ENCODE measurements at places on chromosomes 13 and 19.
A peak's percentile ranks its signal among the peaks of the same experiment; 100 is the strongest.

DNA sequence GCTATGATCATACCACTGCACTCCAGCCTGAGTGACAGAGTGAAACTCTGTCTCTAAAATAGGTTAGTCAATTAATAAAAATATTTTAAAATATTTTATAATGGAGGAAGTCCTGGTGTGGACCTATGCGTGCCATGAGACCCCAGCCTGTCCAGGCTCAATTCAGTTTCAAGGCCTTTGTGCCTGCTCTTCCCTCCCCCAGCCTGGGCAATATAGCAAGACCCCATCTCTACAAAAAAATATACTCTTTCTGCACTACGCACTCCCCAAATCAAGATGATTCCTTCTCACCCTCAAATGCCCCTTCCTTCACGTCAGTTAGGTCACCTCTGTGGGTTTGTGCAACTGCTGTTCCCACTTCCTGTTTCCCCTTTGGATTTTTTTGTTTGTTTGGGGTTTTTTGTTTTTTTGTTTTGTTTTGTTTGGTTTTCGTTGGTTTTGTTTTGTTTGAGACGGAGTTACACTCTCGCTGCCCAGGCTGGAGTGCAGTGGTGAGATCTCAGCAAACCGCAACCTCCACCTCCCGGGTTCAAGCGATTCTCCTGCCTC lies 1.4 kb upstream of the HSH2D start:
- DNase-seq, result no peak

- peak; percentile 79 for DNase-seq
Measured at GRCh38 chr13:98507282-98507797, 69.6 kb downstream of the STK24 start.

DNA sequence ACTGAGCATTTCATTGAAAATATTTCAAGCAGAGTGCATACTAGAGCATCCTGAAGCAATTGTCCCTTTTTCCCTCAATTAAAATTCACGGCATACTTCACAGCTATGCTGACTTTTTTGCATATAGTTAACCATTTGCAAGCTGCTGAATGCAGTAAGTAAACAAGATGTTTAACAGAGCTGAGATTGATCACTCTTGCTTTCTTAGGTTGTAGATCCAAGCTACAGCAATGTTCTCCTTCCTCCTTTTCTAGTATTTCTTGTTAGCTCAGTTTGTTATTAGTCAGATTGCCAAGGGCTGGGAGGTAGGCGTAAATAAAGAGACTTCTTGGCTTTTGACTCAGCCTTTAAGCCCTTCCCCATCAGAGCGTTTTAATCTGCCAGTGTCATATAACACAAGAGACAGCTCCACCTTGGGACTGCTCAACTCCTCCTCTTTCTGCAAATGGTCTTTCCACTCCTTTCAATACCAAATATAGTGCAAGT lies at the start of gene SLITRK6:
Gene SLITRK6, minus strand, starts transcription at position 323 of the 486 bp plus-strand sequence. CDS start 2,911 bp downstream, outside the sequence.
- DNase-seq, result peak; percentile 29

DNA sequence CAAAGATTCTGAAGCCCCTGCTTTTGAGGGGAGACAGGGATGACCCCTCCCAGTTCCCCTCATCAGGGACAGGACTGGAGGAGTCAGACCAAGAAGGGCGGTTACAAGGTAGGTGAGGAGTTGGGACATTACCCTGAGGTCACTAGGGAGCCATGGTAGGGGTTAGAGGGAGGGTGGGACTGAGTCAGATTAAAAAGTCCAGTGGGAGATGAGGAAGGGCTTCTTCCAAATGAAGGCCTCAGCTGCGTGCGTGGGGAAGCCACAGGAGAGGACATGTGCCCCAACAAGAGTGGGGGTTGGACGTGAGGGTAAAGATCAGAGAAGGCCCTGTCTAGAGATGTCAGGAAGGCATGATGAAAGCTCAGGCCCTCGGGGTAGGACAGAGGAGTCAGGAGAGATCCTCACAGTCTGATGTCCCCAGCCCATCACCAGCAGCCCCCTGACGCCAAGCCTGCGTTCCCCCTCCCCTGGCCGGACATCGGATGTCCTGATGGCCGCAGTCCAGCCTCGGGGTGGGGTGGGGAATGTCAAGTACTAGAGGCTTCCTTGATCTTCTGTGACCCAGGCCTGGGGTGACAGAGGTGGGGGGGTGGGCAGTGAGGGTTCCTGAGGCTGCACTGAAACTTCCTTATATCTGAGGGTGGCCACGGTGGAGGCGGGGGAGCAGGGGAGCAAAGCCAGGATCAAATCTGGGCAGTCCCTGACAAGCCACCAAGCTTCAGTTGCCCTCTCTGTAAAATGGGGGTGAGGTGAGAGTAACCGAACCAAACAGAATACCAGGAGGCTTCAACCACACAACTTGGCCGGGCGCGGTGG lies 6.5 kb upstream of the MFSD12 start:
- no peak for DNase-seq

- no peak for DNase-seq
Measured at GRCh38 chr13:35592457-35592856, 116.0 kb upstream of the MAB21L1 start.

- no peak for DNase-seq
Measured at GRCh38 chr13:37561031-37561430, 37.5 kb downstream of the POSTN start.

DNA sequence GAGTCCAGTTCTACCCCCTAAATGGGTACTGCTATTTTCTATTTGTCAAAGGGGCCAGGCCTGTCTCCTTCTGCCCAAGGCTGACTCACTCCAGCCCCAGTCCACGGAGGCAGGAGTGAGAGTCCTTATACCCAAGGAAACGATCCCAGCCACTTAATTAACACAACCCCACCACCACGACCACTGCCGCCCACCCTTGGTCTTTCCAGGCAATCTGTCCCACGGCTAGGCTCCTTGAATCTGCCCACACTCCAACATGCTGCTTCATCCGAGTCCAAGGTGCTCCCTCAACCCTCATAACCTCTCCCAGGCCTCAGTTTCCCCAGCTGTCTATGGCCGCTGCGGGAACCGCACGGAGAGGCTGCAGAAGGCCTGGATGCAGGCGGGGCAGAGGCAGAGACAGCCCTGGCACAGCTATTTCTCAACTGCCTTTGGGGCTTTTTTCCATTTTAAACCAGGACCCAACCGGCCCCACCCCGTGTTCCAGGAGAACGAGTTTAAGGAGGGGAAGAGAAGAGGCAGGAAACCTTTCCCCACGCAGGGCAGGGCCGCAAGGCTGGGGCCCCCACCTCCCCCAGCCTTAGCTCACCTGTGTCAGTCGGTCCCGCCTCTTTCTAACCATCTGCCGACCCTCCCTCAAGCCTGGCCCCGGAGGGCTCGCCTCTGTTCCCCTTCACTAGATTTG lies 746 bp downstream of the RAB3D start:
- DNase-seq, result no peak

DNA sequence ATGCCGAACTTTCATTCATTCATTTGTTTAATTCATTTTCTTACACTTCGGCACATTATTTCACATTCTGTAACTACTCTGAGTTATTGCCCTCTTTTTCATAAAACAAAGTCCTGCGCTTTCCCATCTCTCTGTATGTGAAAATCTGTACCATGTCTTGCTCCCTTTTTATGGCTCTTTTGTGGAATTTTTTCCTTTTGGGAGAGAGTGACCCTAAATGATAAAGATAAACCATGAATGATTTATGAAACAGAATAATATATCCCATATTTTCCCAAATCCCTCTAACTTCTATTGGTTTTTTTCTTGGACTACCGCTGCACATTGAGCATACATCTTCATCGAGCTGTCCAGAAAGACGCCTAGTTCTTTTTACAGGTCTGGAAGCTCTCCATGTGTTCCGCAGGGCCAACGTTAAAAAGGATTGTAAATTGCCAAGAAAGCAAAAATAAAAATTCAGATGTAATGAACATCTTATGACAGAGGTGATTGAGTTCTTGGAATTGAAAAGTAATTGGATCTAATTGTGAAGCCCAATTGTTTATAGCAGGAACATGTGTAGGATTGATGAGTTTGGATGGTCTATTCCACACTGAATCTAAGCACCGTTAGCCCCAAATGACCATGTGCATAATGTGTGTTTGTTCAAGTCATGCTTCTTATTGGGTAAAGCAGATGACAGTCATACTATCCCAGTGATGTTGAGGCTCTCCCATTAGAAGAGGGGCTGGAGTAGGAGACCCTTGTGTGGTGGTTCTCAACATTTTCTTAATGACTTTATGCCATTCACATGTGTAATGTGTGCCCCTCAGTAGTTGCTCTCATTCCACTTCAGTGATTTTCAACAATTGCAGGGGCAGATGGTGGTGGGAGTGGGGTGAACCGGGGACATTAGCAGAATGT lies 378.9 kb downstream of the DLEU7 start:
- no peak for DNase-seq

GRCh38 chr19:2740314-2740656 lies 468 bp upstream of the SLC39A3 start:
- no peak for DNase-seq

GRCh38 chr13:74866101-74866500 lies 615.9 kb downstream of the TBC1D4 start:
- no peak for DNase-seq

- DNase-seq, result no peak
Measured at GRCh38 chr13:101520672-101521071, 68.2 kb downstream of the ITGBL1 start.

DNA sequence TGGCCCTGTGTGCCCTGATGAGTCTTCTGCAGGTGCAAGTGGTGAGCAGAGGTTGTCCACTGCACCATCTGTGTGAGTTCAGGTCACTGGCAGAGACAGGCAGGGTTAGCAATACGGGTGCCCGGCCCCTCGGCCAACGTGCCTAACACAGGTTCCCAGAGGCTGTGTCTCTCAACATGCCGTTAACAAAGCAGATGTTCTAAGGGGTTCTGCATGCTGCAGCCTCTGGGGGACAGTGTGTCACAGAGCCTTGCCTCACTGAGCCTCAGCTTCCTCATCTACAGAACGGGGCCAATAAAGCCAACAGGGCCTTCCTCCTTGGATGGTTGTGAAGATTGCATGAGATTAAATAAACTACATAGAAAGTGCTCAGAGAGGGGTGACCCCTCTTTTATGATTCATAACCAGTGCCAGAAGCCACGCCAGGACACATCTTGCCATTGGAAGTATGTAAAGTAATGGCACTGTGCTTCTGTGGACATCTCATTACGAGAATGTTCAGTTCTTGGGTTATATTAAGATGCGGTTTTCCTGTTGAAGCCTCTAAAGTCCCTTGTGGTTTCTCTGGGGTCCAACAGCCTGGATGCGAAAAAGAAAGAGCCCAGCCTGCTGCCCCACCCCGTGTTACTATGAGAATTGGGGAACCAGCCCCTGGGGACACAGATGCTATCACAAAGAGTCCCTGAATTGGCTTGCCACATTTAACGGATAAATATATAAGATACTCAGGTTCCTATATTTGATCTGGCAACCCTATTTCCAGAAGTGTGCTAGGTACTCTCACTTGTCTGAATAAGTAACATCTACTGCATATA lies 11.2 kb upstream of the ARHGEF18 start:
- DNase-seq, result peak; percentile 1

- DNase-seq, result no peak
Measured at GRCh38 chr19:2287585-2288337, 5.8 kb upstream of the PEAK3 start.

- peak; percentile 40 for DNase-seq
Measured at GRCh38 chr19:16458391-16459341, 13.1 kb downstream of the EPS15L1 start.

DNA sequence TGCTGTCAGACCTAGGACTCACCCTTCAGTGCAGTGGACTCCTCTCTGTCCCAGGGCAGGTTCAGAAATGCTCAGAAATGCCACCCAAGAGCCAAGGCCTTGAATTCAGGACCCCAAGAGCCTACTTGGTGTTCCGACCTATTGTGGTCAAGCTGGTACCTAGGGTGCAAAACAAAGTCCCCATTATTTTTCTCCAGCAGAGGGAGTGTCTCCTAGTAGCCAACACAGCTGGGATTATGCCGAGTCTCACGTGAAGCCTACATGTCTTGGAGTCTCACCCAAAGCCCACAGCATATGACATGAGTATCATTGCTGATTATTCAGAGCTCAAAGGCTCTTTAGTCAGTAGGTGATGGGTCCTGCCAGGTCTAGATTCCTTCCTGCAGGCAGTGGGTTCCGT lies 671.1 kb upstream of the SPRY2 start:
- DNase-seq, result no peak

DNA sequence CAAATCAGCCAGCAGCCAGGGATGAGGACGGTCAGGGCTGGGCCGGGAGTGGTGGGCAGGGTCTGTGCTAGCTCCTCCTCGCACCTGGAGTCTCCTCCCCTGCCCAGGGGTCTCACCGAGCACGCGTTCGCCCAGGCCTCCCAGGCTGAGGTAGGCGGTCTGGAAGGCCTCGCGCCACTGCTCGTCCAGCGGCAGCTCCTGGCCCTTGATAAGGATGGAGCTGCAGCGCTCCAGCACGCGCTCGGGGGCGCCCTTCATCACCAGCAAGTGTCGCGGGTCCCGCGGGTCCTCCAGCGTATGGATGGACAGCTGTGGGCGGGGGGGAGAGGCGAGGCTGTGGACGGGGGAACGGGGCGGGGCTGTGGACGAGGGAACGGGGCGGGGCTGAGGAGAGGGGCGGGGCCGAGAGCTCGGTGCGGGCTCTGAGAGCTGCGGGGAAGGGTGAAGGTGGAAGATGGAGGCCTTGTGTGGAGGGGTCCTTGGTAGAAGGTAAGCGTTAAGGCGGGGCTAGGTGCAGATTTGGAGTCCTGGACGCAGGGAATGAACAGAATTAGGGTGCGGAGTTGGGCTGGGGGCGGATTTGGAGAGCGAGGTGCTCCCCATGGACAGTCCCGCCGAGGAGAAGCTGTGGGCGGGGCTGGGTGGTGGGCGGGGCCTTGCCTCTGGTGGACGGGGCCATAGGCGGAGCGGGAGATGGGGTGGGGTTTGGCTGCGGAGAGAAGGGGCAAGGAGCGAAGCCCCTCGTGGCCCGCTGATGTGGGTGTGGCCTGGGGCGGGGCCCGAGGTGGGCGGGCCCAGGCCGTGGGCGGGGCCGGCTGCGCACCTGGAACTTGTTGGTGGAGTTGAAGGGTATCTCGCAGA lies 5.7 kb downstream of the ATP4A start:
- DNase-seq, result peak; percentile 78

- DNase-seq, result peak; percentile 74
Measured at GRCh38 chr13:99662678-99663077, 161.4 kb downstream of the TM9SF2 start.

GRCh38 chr19:5515737-5516136 lies 52.0 kb downstream of the TINCR start:
- DNase-seq, result no peak

- no peak for DNase-seq
Measured at GRCh38 chr13:113589251-113589960, 4.9 kb downstream of the TFDP1 start.

DNA sequence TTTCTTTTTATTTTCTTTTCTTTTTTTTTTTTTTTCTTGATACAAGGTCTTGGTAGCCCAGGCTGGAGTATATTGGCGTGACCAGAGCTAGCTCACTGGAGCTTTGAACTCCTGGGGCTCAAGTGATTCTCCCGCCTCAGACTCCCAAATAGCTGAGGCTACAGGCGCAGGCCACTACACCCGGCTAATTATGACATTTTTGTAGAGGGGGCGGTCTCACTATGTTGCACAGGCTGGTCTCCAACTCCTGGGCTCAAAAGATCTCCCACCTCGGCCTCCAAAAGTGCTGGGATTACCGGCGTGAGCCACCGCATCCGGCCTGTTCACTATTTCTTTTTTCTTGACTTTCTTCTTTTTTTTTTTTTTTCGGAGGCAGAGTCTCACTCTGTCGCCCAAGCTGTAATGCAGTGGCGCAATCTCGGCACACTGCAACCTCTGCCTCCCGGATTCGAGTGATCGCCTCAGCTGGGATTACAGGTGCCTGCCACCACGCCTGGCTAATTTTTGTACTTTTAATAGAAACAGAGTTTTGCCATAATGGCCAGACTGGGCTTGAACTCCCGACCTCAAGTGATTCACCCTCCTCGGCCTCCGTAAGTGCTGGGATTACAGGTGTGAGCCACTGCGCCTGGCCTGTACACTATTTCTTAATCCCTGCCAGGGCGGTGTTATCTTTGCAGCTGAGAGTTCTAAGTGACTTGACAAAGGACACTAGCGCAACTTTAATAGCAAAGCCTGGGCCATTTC lies 37.1 kb upstream of the LSM14A start:
- no peak for DNase-seq
